ENCODE measurements at places on chromosomes 4 and X.

GRCh38 chrX:87391742-87392141 is 125.9 kb upstream of the KLHL4 start:
- DNase-seq = no peak

DNA sequence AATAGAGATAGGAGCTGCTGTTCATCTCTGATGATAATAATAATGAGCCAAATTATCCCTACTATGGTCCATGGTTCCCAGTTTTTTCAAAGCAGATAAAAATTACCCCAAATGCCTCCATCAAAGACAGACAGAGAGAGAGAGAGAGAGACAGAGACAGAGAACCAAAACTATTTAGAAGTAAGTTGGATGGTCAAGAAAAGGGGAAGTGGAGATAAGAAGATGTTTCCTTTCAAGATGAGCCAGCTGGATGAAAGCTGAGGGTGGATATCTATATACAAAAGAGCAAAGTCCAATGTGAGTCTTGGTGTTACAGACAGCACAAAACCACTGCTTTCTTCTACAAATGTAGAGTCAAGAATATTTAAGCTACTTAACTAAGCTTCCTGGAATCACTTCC is 173.9 kb downstream of the GRIA3 start:
- DNase-seq = no peak

DNA sequence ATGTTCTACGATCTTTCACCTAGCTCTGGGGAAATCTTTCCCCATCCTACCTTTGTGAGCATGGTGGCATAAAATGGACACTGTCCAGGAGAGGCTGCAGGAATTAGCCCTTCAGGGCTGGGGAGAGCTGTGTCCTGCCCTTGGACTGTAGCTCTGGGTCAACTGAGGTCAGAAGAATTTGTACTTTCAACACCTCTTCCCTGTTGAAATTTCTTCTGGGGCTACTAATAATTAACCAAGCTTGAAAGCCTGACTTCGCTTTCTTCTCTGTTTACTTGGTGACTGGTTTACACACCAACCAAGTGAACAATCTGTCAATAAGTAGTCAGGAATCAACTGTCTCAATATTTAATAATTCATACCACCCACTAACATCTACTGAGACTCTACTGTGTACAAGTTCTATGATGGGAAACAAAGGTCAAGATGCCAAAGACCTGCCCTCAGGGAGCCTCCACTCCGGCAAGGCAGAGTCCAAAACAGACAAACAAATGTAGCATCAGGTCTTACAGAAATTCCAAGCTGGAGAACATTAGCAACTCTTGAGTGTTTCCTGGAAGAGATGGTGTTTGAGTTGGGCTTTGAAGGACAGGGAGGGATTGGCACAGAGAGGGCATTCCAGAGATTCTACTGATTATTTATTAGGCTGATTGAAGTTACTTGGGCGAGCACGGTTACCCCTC is 113.1 kb downstream of the ENPP6 start:
- no peak for DNase-seq

- DNase-seq = no peak
These were observed 62.6 kb downstream of the SORCS2 start for GRCh38 chr4:7254736-7255487.

DNA sequence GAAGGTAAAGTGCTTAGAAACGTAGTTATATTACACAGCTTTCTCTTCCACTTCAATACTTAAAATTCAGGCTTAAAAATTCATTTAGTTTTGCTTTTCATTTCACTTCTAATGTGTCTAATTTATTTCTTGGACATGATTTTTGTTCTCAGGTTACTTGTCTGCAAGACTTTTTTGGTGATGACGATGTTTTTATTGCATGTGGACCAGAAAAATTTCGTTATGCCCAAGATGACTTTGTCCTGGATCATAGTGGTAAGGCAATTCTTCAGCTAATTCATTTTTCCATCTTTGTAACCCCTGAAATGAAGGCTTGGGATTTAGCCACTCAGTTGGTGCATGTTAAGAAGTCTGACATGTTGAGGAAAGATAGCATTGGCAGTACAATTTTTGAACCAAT is 114.7 kb downstream of the DCLK2 start:
- peak; percentile 49 for DNase-seq

GRCh38 chrX:43333543-43333942 is 322.6 kb upstream of the MAOA start:
- no peak for DNase-seq
